ENCODE measurements at places on chromosomes 5 and 9.

DNA sequence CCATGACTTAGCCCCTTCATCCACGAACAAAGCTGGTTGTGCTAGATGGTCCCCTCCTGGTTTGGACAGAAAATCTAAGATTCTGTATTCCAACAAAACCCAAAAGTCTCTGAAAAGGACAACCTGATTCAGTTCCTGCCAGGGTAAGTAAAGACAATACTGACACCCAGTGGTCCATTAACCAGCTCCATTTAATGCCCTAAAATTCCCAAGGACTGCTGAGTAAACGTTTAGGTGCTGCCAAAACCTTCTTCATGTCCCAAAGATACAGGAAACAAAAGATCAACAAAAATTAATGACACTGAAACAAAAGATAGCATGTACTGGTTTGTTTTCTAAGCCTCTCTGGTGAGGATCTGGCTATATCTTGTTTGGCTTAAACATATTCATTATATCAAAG lies 25.3 kb upstream of the PPP1R2B start:
- DNase-seq = no peak

- no peak for DNase-seq
These were observed at the start of gene FAM78A for GRCh38 chr9:131276094-131276888. Gene FAM78A, minus strand, starts transcription at chr9:131276510. Its CDS starts 331 bp downstream, at chr9:131276179.

- no peak for DNase-seq
These were observed 173.7 kb upstream of the POU5F2 start for GRCh38 chr5:93915142-93915553.

GRCh38 chr5:71862087-71862486 lies 143.0 kb downstream of the CARTPT start:
- DNase-seq = no peak

DNA sequence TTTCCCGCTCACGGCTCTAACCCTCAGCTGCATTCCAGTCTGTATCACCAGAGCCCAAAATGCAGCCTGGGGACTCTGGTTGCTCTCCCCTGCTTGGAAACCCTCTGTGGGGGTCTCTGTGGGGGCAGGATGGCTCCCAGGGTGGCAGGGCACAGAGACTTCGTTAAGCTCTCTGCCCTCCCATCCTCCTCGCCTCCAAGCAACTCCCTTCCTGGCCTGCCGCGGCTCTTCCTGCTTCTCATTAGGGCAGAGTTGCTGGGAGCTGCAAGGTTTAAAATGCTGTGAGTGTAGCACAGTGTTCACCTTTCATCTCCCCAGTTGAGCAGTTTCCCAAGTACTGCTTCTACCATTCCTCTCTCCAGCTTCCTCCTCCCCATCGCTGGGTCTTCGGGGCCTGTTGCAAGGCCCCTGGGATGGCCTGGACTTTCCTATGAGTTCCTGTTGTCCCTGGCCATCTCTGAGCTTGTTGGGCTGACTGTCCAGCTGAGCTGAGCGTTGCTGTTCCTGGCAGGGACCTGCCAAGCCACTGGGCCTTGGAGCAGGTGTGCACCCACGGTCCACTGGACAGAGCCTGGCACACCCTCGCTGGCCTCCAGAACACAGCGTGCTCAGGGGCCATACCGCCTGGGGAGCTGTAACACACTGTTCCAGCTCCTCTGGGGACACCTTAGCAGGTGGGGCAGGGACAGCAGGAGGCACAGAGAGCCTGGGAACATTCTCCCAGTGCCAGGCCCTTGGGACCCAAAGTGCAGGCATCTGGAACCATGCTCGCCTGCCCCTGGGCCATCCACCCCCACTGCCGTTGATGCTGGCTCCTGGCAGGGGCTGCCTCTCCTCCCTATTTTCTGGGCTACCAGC lies 188.4 kb downstream of the C9orf50 start:
- DNase-seq = no peak

DNA sequence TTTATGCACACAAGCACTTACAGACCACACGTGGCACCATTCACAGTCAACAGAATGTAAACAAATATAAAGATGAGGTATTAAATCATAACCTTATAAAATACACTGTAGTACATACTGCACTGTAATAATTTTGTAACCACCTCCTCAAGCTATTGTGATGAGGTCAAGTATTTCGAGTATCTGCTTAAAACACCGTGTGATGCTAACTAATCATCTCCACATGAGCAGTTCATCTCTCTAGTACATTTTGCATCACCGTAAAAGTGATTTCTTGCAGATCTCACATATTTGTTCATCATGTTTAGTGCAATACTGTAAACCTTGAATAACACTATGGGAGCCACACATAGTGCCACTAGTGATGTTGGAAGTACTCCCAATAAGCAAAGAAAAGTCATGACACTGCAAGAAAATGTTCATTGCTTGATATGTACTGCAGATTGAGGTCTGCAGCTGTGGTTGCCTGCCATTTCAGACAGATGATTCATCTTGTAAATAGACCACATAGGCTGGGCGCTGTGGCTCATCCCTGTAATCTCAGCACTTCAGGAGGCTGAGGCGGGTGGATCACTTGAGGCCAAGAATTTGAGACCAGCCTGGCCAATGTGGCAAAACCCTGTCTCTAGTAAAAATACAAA lies 44.3 kb downstream of the FOXB2 start:
- no peak for DNase-seq

GRCh38 chr9:128138001-128138400 lies 10.5 kb upstream of the PTGES2 start:
- DNase-seq = no peak

DNA sequence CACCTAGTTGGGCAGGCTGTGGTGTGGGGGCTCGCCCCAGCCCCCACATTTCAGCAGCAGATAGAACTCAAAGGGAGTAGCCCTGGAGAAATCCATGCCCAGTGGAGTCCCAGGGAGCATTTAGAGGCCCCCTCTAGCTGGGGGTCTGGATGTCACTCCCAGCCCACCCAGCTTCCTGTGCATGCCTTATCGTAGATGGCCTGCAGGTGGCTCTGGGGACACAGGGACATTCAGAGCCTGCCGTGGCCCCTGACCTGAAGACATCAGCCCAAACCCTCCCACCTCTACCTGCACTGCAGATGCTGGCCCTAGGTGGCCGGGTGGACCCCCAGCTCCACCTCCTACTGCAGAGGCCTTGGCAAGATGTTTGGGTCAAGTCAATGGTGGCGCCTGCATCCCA lies 49.0 kb upstream of the LMX1B start:
- DNase-seq = no peak

GRCh38 chr5:4226565-4226964 lies 630.9 kb downstream of the IRX1 start:
- DNase-seq = no peak

- DNase-seq = no peak
These were observed 152.5 kb upstream of the NFIB start for GRCh38 chr9:14466429-14466818.

DNA sequence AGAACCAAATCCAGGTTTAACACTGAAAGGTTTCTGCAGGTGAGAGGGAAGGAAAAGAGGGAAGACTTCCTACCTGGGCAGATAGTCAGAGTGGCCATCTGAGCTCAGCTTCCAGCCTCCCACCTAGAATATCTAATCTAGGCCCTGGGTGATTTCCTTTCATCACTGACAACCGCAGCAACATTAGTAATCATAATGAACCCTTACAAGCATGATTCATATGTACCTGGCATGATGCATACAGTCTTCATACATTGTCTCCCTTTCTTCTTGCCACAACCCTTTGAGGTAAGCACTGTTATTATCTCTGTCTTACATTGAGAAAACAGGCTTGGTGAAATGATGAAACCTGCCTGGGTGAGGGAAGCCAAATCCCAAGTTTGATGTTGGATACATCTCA lies 13.5 kb downstream of the AFAP1L1 start:
- no peak for DNase-seq

DNA sequence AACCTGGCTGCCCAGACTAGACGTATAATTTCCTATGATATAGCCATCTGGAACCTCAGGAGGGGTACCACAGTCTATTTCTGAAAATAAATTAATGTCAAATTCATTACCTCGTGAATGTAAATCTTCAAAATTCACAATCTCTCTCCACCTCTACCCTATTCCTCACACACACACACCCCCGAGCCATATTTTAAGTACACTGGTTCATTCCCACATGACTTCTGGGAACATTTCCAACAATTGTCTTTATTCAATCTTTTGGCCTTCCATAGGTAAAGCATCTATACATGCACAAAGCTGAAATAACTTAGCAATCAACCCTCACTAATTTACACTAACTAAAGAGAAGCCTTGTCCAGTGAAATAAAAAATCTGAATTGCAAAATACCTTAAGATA lies 32.7 kb downstream of the SUSD1 start:
- no peak for DNase-seq

- DNase-seq = no peak
These were observed 211.6 kb upstream of the PANK3 start for GRCh38 chr5:168790671-168791250.

DNA sequence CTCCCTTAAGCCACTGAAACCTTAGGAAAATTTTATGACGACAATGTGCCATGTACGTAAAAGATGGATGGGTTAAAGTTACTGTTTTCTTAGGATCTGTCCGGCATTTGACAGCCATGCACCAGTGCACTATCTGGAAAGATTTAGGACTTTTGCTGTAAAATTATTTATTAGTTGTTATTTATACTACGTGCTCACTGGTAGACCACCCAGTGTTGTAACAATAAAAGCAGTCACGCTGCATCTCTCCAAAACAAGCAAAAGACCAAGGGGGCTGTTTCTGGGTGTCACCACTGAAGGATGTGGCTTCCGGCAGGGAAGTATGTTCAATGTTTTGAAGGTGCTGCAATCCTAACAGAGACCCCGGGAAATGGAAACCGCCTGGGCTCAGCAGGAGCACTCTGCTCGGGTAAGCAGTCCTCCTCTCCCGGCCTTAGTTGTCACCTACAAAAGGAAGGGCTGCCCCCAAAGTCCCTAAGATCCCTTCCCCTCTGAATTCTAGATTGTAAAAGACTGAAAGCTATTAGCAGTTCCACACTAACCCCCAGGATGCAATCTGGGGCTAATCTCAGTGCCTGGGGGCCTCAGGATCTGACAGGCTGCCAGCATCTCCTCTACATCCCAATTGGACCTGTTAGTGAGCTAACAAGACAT lies 38.6 kb downstream of the SAXO1 start:
- no peak for DNase-seq

- no peak for DNase-seq
These were observed 19.3 kb downstream of the ABHD17B start for GRCh38 chr9:71891557-71892189.

DNA sequence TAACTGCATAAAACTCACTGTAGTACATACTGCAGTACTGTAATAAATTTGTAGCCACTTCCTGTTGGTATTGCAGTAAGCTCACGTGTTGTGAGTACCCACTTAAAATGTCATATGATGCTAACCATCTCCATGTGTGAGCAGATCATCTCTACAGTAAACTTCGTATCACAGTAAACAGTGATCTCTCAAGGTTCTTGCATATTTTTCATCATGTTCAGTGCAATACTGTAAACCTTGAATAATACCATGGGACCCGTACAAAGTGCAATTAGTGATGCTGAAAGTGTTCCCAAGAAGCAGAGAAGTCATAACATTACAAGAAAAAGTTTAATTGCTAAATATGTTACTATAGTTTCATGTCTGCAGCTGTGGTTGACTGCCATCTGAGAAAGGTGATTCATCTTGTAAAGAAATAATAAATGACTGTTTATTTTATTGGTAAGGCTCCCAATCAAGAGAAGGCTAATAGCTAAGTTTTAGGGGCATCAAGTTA lies 253.8 kb upstream of the POU5F2 start:
- no peak for DNase-seq

DNA sequence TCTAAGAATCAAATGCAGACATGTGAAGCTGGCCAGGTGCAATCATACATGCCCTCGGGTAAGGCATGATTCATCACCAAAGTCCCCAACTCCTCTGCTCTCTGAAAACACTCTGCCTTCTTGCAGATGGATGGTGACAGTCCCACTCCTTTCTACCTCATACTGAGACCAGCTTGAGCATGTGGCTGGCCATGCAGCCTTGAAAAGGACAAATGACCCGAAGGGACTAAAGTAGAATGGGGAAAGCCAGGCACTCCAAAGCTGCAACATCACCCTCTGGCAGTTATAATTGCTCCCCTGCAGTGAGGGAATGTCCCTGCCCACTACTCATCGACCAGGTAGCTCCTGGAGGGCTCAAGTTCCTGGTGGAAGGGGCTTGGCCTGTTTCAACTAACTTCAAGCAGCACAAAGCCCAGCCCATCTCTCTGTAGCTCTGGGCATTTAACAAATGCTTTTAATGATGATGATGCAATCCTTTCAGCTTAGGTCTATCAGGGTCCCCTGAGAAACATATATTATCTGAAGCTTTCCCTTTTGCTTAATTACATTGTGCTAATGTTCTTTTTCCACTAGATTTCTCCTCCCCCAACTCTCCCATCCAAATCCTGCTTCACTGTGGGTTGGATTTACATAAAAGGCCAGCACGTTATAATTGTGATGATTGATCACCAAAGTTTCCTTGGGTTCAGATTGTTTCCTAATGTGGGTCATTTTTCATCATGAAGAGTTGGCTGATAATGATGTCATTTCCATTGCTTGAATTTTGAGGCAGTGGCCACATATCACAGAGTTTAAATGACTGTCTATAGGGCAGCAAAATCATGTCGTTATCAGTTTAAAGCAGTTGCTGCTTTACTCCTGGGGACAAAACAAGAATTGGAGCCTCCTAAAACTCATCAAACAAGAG lies 436.5 kb upstream of the SLC30A5 start:
- DNase-seq = no peak

GRCh38 chr5:115875447-115875846 lies 33.7 kb downstream of the AP3S1 start:
- DNase-seq = no peak

DNA sequence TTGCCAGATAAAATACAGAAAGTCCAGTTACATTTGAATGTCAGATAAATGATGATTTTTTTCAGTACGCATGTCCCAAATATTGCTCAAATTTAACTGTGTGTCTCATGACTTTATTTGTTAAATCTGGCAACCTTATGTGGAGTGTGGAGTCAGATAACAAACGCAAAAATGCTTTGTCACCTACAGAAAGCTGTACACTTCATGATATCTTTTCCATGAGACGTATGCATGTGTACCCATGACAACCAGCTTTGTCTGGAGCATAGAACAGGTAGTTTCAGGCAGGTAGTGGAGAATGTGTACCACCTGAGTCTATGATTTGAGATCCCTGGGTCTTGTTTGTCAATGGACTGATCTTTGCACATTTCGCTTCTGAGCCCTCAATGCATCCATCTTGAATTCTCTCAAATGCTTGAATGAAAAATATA lies 105.5 kb upstream of the CPEB4 start:
- no peak for DNase-seq

GRCh38 chr5:6096101-6096500 lies 282.2 kb downstream of the MED10 start:
- no peak for DNase-seq

DNA sequence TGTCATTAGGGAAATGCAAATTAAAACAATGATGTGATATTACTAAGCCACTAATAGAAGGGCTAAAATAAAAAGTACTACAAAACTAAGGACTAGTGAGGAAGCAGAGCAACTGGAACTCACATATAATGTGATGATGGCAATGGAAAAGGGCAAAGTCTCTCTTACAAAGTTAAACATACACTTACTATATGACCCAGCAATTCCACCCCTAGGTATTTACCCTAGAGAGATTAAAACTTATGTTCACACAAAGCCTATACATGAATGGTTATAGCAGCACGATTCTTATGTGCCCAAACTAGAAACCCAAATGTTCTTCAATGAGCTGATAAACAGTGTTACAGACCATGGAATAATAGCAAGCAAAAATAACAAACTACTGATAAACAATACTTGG lies 643.7 kb downstream of the TLE1 start:
- DNase-seq = no peak

GRCh38 chr9:87613265-87614111 lies 112.4 kb upstream of the CTSL start:
- DNase-seq = no peak

Measured in activated naive CD4-positive, alpha-beta T cell (primary cell).